Esophagus squamous epithelium (tissue), 5 donors: ENCODE measurements at places on chromosomes 16 and 17.

GRCh38 chr16:30526137-30526822 is at the start of gene ZNF768:
Gene ZNF768 (minus strand): TSS chr16:30526566. CDS start chr16:30526413, 153 bp downstream.
- no peak for DNase-seq

DNA sequence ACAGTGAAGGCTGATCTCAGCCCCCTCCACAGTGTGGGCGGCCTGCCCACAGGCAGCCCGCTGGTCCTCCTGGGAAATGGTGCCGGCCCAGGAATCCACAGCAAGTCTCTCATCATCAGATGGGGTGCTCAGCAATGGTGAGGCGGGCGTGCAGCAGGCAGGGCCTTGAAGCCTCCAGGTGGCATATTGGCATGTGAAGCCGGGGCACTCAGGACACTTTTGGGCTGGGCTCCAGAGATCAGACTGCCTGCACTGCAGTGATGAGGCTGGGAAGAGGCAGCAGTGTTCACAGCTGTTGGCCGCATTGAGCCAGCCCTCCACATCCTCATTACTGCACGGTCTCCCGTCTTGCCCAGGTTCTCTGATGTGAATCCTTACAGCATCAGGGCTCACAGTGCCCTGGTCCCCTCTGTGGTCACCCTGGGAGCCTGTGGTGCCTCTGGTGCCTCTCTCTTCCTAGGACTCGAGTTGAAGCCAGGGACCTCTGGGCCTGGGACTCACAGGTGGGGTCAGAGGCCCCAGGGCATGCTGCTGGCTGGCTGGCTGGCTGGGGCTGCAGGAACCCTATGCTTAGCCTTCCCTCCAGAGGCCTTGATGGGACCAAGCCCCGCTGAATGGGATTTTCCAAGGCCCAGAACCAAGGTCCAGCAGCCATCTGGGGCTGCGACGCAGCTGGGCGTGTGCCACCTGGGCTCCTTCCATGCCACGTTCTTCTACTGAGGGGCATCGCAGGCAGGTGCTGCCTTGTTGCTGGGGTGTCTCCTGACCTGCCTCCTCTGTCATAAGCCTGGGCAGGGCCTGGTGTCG is 48.6 kb downstream of the TNFRSF13B start:
- no peak for DNase-seq

DNA sequence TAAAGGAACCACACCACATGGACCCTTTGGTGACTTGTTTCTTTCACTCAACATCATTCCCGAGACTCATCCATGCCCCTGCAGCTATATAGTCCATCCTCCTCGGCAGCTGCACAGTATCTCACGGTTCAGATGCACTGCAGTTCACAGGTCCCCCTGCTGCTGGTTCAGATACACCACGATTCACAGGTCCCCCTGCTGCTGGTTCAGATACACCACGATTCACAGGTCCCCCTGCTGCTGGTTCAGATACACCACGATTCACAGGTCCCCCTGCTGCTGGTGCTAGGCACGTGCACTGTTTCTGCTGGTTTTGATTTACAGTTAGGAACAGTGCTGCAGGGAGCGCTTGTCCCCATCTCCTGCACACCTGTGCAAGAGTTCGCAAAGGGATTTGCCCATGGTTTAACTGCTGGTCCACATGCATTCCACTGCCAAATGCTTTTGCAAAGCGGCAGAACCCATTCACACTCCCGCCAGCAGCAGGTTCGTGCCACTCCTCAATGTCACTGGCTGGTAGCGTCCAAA is 3.8 kb downstream of the HSDL1 start:
- no peak for DNase-seq

GRCh38 chr16:23333831-23334456 is 31.8 kb downstream of the SCNN1B start:
- DNase-seq, result no peak

DNA sequence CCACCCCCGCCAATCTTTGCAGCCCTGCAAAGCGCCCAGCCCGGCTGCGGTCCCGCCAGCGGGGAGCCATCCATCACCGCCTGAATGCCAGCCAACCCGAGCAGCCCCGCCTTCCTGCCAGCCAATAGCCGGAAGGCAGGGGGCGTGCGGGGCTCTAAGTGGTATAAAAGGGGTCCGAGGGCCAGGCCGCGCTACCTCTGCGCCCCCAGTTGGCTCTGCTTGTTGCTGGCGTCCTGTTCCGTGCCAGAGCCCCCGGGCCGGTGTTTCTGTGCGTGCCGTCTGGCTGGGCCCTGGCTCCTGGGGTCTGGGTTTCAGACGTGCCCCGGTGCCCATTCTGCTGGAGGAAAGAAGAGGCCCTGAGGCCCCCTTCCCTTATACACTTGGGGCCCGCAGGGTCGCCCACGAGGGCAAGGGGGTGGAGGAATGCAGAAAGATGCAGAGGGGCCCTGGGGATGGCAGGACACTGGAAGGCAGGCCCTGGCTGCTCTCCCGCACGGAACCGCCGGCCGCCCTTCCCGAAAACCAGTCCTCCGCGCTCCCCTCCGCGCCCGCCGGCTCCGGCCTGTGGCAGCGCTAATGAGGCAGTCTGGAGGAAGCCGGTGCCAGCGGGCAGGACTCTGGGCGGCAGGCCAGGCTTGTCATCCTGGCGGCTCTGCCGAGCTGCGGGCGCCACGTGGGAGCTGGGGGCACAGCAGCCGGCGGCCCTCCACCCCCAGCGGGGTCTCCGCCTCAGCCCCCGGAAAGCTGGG is 14.0 kb downstream of the COPZ2 start:
- peak; percentile 19 for DNase-seq

DNA sequence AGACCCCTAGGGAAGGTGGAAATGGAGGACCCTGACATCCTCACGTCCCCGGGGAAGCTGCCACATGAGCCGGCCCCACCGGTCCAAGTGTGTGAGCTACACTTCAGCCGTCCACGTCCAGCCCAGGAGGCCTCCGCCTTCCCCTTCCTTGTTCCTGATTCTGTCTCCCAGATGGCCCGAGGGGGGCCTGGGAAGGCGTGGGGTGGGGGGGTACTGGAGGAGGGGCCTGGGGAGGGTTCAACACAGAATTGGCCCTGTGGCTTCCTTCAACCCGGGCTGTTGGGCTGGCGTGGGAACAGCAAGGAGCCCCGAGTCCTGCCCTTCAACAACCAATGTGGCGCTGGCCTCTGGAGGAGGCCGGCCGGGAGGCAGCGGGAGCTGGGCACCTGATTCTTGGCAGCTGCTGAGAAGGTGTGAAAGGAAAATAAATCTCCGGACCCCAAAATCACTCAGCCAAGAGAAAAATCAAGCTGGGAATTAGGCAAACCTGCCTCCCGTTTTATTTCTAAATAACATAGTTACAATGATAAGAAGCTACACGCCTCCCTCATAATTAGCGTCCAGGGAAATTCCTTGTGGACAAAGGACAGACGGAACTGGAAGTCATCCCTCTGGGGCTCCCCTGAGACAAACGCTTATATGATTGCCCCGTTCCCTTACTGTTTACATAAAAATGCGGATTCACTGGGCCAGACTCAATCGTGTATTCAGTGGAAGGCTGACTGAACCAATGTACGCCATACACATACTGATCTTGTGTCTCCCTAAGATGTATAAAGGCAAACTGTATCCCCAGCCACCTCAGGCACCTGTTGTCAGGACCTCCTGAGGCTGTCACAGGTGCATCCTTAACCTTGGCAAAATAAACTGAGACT is 1.8 kb upstream of the APRT start:
- DNase-seq, result no peak

DNA sequence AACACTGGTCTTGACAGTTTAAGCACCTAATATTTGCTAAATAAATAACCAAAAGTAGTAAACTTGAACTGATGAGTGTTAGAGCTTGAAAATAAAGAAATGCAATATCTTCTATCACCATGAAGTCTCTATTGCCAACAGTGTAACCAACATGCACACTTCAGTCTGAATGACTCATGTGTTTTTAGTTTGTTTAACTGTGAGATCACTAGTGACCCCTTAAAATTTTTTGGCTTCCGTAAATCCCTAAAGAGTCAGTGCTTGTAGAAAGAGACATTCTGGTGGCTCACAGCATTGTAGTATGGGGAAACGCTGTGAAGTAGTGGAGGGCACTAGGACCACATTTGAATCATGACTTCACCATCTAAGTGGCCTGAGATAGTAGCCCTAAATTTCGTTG is 341.1 kb downstream of the PMP22 start:
- no peak for DNase-seq

DNA sequence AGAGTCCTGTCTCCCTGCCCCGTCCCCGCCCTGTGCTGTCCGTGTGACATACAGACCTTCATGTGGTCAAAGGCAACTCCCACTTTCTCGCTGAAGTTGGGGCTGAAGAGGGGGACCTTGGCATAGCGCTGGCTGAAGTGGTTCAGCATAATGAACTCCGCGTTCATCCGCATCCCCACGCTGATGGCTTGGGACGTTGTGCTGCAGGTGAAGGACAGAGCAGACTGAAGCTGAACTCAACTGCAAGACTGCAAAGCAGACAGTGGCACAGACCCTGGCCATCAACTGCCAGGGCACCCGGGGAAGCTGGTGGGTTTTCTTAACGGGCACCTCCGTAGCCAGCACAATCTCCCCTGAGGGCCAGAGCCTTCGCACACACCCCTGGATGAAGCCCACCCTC is 24.2 kb downstream of the ELAC2 start:
- no peak for DNase-seq

- no peak for DNase-seq
Measured at GRCh38 chr17:21389394-21389793, 13.2 kb downstream of the KCNJ12 start.

DNA sequence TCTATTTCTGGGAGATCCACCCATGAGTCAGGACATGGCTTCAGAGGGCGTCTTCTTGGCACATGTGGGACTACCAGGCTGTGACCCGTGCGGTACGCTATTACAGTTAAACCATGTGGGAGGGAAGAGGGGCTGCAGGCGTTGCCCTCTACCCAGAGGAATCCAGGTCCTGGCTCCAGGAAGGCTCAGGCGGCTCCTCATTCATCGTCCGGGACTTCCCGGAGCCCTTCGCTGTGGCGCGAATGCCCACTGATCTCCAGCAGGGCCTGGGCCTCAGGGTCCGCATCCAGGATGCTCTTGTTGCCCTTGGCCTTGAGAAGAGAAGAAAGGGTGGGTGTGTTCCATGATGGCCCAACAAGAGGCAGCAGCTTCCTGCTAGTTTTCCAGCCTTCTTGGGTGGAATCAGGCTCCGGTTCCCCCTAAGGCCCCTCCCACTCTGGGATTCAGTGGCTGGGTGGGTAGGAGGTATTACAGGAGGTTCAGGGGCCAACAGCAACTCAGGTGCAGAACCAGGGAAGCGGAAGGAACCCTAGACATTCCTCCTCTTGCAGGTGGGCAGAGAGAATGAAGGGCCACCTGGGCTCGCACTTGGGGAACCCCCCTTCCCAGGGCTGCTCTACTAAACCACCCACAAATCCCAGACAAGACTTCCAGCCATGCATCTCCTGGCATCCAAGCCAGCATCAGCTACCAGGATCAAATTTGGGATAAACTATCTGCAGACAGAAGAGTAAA is 24.6 kb downstream of the MEAK7 start:
- DNase-seq, result no peak

DNA sequence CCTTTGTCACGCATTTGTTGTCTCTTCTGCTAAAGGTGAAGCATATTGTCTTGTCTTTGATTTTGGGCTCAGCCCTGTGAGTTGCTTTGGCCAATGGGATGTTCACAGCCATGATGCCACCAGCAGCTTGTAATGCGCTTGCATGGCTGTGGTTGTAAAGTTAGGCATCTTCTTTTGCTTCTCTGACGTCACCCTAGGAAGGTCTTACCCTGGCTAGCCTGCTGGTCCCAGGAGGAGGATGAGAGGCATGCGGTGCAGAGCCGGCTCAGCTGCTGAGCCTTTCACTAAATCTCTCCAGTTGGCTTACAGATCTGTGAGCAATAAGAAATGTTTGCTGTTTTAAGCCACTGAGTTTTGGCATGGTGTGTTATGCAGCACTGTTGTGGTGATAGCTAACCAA is 40.8 kb downstream of the IRX6 start:
- no peak for DNase-seq

DNA sequence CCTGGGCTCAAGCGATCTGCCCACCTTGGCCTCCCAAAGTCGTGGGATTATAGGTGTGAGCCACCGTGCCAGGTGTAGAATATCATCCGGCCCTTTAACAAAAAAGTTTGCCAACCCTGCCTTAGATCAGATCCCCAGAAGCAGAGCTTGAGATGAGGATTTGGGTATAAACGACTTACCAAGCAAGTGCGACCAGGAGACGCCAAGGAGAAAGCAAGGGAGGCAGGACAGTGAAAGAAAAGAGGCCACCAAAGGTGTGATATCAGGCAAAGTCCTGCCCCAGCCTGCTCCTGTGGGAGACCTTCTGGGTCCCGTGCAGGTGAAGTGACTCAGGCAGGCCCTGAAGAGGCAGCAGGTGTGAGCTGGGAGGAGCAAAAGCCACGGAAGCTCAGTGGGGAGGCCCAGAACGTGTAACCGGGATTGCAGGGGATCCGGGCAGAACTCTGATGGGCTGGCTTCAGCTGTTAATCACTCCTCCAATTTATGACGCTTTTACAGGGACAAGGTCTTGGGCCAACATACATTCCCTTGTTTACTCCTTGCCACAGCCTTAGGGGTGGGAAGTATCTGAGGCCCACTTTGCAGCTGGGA is 14.1 kb upstream of the CALB2 start:
- no peak for DNase-seq

- no peak for DNase-seq
Measured at GRCh38 chr16:67383284-67383683, 10.0 kb downstream of the TPPP3 start.

GRCh38 chr17:7019839-7020519 is 2.9 kb upstream of the BCL6B start:
- no peak for DNase-seq
